ENCODE measurements at places on chromosomes 1 and 21. TPM values are rescaled to one million over a fixed set of nuclear protein-coding genes. Genes with fewer than 3 reads are reported as not detected.

- DNase-seq: peak; percentile 46
Observed at GRCh38 chr1:88935522-88936222, 44.3 kb upstream of the GTF2B start.

DNA sequence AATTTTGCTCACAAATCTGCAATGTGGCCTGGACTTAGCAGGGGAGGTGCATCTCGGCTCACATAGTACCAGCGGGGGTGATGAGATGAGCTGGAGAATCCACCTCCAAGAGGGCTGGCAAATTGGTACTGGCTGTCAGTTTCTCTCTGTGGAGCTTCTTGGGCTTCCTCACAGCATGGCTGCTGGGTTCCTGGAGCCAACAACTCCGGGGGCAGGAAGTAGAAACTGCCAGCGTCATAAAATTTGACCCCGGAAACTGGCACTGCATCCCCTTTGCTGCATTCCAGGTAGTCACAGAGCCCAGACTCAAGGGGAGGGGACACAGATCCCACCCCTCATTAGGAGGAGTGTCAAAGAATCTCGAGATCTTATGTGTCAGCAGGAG is 17.0 kb upstream of the TNFRSF1B start:
- DNase-seq: no peak

DNA sequence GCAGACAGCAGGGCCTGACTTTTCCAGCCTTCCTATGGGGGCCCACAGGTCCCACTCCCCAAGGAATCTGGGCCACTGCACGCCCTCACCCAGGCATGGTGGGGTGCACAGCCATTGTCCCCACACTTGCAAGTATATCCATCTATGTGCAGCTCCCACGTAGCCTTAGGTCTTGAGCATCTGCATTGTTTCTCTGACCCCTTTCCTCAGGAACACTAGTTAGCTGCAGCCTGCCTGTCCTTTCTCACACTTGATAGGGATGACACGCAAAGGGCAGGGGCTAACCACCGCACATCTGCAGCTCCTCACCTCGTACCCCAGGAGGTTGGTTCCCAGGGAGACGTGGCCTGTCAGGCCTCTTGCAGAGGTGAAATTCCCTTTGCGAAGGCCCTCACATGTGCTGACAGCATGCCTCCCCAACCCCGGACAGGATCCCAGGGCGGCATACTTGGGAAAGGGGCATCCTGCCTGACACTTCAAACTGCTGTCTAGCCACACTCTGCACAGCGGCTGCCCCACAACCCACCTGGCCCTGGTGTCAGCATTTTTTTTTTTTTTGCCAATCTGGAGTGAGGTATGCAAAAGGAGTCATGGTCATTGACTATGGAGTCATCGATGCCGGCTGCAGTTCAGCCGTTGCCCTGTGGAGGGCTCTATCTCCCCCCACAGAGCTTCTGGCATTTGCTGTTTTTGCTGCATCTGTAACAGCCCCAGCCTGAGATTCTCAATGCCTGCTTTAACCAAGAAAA is 5.0 kb downstream of the JMJD4 start:
- DNase-seq: peak; percentile 78

- peak; percentile 30 for DNase-seq
Observed at GRCh38 chr1:241849345-241849695, 1.3 kb downstream of the EXO1 start.

DNA sequence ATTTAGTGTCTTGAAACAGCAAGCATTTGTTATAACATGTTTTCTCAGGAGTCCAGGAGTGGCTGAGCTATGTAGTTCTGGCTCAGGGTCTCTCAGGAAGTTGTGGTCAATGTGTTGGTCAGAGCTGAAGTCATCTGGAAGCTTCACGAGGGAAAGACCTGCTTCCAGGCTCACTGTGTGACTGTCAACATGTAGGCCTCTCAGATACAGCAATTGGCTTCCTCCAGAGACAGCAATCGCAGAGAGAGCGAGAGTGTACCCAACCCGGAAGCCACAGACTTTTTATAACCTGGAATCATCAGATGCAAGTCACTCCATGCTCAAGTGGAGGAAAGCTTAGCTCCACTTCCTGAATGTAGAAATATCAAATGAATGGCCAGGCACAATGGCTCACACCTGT is 40.9 kb downstream of the TNFRSF9 start:
- no peak for DNase-seq

DNA sequence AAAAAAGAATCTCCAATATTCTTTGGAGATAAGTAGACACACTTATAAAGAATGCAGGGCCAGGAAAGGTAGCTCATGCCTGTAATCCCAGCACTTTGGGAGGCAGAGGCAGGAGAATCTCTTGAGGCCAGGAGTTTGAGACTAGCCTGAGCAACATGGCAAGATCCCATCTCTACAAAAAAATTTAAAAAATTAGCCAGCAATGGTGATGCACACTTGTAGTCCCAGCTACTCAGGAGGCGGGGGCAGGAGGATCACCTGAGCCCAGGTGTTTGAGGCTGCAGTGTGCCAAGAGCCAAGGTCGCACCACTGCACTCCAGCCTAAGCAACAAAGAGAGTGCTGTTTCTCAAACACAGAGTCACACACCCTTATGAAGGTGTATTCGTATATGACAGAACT is 385.0 kb downstream of the SMYD3 start:
- no peak for DNase-seq

- no peak for DNase-seq
Observed at GRCh38 chr1:163060343-163061007, 8.7 kb upstream of the RGS4 start.

DNA sequence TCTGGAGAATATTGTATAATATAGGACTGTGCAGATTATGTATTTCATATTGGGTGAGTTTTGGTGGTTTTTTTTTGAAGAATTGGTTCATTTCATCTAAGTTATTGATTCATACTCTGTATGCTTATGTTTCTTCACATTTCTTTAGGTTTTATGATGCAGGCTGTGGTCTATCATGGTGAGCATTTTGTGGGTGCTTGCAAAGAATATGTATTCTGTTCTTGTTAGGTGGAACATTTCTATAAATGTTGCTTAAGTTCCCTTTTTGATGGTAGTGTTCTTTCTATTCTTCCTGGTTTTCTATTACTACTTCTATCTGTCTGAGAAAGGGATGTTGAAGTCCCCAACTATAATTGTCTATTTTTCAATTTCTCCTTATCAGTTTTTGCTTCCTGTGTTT is 42.6 kb downstream of the PKN2 start:
- no peak for DNase-seq

- DNase-seq: no peak
Observed at GRCh38 chr1:53471000-53471399, 11.8 kb downstream of the DMRTB1 start.

DNA sequence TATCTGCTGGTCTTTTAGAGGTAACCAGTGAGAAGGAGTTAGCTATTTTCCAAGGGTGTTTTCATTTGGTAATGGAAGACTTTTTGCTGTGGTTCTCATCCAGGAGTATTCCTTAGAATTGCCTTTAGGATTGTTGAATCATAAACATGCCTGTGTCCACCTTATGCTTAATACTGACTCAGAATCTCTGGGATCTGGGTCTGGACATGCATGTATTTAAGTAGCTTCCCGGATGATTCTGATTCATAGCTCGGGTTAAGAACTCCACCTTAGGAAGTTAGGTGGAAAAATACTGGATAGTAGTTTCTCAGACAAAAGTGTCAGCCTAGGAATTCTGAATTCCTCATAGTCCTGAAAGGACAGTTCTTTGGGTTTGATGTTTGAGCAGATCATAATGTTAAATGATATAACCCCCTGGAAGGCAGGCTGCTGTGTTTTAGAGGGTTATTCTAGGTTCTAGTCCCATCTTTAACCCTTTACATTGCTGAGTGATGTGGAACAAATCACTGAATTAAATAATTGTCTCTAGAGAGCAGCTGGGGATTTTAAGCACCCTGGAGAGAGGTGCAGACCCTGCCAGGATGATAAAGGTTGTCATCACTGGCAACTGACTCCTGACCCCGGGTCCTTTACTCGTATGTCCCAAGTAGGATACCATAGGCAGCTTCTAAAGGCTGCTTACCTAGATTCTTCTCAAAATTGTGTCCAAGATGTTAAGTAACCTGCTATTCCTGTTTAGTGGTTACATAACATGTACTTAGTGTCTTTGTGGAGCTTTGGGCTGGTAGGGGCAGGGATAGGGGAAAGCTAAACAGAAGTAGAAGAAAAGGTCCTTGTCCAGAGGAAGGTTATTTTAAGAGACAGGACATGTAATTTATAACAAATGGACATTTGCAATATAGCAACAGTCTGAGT is 14.5 kb upstream of the C4BPB start:
- no peak for DNase-seq

- peak; percentile 62 for DNase-seq
Observed at GRCh38 chr1:15835205-15835740, 12.2 kb upstream of the SPEN start.

- no peak for DNase-seq
Observed at GRCh38 chr1:87730274-87731216, 401.9 kb downstream of the LMO4 start.

- DNase-seq: no peak
Observed at GRCh38 chr1:53411541-53412152, 47.6 kb upstream of the DMRTB1 start.

GRCh38 chr1:21764615-21765423 is 18.1 kb downstream of the USP48 start:
- DNase-seq: peak; percentile 15

GRCh38 chr1:113809670-113810602 is 2.3 kb downstream of the RSBN1 start:
- DNase-seq: no peak

- DNase-seq: peak; percentile 73
Observed at GRCh38 chr1:18299441-18300338, 181.0 kb upstream of the KLHDC7A start.

DNA sequence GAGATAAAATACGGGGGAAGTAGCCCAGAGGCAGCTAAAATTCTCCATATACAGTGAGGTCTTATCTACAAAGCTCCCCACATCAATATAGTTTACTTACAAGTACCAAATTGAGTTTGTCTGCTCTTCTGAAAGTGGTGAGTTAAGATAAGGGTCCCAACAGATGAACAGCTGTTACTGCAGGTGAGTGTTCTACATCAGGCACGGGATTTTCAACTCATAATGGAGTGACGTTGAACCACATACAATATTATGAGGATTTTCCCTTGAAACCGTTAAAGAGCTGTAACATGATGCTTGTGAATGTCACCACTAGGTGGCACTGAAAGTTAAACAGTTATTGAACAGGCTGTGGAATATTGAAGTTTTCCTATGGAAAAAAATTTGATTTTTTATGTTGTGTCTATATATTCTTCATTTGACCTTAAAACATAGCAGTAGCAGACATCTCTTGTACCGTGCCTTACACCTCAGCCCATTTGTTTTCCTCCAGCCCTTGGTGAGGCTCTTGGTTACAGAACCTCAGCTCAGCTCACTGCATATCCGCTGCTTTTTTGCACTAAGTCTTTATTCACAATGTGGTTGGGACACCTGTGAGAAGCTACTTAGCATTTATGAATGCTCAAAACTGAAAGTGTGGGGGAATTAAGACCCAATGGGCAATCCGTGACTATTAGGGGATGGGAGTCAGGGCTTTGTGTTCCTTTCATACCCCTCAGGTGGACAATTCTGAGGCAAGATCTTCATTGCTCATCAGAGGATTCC is 23.2 kb downstream of the CD1D start:
- DNase-seq: peak; percentile 40

GRCh38 chr1:12397462-12398450 is 167.9 kb downstream of the VPS13D start:
- DNase-seq: no peak

The RHCE gene
- polyA plus RNA-seq: 0.57 TPM

The S100B gene
- polyA plus RNA-seq: 0.24 TPM

The KCNA2 gene
- not detected for polyA plus RNA-seq

The SLAMF8 gene
- not detected for polyA plus RNA-seq

The SPRR1A gene
- polyA plus RNA-seq: not detected

The SPRR1B gene
- not detected for polyA plus RNA-seq

The CHIA gene
- not detected for polyA plus RNA-seq

The GBP5 gene
- 0.08 TPM for polyA plus RNA-seq

The TENT5C gene
- polyA plus RNA-seq: 1.2 TPM

All from SK-N-SH (cell line).